GM23338 (cell line): ENCODE measurements at places on chromosomes 12 and 14. TPM values are rescaled to one million over a fixed set of nuclear protein-coding genes. Genes with fewer than 3 reads are reported as not detected.

- H3K36me3 ChIP-seq = no peaks in the 10 kb centered on the region
- DNase-seq = no peak
These were observed 283.2 kb upstream of the TBX3 start for GRCh38 chr12:114967151-114967550.

GRCh38 chr12:7096979-7097378 is 4.7 kb upstream of the C1R start:
- DNase-seq = no peak
- no peak overlapping the region for H3K4me3 ChIP-seq
- H3K27me3 ChIP-seq = no peaks in the 10 kb centered on the region
- H3K4me1 ChIP-seq = peaks cover 7% of the 10 kb centered on the region

DNA sequence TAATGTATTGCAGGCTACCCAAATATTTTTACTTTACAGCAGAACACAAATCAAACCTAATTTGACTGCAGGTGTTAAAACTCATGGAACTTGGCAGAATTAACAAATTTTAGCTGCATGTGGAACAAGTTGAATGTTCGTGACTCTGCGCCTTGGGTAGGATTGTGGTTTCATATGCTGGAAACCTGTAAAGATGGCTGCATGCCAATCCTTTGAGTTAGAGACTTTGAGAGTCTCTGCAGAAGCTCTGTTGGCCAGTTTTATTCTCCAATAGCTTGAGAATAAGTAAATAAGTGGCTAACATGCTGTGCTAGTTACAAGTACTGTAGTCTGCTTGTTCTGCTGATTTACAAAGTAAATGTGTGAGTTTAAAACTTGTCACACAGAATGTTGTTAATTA is 77.8 kb downstream of the PDE6H start:
- H3K4me3 ChIP-seq = no peak overlapping the region
- H3K27me3 ChIP-seq = no peaks in the 10 kb centered on the region
- no peak overlapping the region for H3K27ac ChIP-seq
- H3K36me3 ChIP-seq = no peaks in the 10 kb centered on the region
- H3K4me1 ChIP-seq = no peaks in the 10 kb centered on the region

DNA sequence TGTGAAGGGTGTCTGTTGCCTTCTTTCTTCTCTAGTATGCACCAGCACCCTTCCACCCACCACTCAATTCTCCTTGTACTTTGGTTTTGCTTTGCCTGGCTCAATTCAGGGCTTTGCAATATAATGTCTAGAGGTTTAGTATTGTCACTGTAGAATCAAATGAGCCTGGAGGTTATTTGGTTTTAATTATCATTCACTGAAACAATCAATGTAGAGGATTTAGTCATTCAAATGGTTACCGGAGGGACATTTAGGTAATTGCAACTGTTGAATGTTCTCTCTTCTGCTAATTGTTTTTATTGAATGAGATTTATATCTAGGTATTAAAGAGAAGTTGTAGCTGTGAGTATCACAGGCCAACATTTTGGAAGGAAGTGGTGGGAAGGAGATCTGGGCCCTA is 29.3 kb upstream of the NFKBIA start:
- no peaks in the 10 kb centered on the region for H3K27me3 ChIP-seq
- no peaks in the 10 kb centered on the region for H3K4me1 ChIP-seq
- H3K36me3 ChIP-seq = no peaks in the 10 kb centered on the region
- no peak for DNase-seq

Gene PMCH
- 0.64 and 1.1 TPM in 2 replicates for polyA plus RNA-seq
